ENCODE measurements at places on chromosomes 2 and 18.

- no peak for DNase-seq
Measured at GRCh38 chr18:46322941-46323340, 218.8 kb downstream of the HAUS1 start.

DNA sequence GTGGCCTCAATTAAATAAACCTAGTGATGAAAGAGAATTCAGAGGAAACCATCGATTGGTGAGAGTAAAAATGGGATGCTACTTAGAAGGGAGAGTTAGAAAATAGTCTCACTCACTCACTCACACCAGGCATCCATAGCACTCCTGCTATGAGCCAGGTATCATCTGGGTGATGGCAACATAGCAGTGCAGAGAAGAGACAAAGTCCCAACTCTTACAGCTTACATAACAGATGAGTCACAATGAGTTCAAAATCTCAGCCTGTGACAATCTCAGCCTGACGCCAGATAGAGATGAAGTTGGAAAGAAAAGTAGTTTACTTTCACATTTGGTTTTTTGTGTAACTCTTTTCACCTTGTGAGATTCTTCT is 55.4 kb upstream of the THOC1 start:
- DNase-seq, result no peak

- no peak for DNase-seq
Measured at GRCh38 chr2:241933179-241933911, 63.8 kb downstream of the RTP5 start.

- DNase-seq, result no peak
Measured at GRCh38 chr2:141506135-141506534, 624.7 kb downstream of the LRP1B start.

GRCh38 chr2:224927646-224928173 is 114.6 kb downstream of the DOCK10 start:
- DNase-seq, result no peak

GRCh38 chr2:224973112-224974016 is 68.9 kb downstream of the DOCK10 start:
- DNase-seq, result no peak

GRCh38 chr2:175730050-175730449 is 272.0 kb downstream of the LNPK start:
- no peak for DNase-seq

DNA sequence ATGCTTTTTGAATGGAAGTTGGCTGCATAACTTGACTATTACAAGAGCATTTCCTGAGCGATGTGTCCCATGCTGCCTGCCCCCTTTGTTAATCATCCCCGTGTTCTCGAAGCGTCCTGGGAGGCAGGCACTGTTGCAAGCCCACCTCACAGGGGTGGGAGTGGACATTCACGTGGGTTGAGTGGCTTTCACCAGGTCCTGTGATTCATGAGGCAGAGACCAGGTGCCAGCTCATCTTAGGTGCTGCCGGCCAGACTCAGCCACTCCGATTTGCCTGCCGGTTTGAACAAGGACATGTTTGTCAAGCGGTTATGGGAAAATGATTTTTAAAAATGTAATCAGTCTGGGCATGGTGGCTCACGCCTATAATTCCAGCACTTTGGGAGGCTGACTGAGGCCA is 112.5 kb downstream of the ZNF532 start:
- DNase-seq, result no peak

DNA sequence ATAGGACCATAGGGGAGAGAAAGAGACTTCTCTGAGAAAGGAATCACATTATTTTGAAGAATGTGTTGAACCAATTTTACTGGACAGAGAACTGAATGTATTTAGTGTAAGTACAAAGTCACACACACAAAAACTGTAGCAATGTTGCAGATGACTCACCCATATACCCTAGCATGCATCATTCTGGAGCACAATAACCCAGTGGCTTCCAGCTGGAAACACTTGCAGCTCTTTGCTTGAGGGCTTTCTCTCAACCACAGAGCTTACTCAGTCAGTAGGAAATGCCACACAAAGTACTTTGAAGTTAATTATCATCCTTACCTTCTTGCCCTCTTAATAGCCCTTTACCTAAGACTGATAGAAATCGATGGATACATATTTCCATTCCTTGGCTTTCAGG is 760.0 kb upstream of the FSHR start:
- peak; percentile 82 for DNase-seq

GRCh38 chr2:179764710-179765109 is 96.7 kb downstream of the ZNF385B start:
- DNase-seq, result no peak

GRCh38 chr18:72811047-72811446 is 56.7 kb downstream of the NETO1 start:
- DNase-seq, result no peak

GRCh38 chr2:88892207-88892606 is 200.7 kb downstream of the RPIA start:
- DNase-seq, result no peak

DNA sequence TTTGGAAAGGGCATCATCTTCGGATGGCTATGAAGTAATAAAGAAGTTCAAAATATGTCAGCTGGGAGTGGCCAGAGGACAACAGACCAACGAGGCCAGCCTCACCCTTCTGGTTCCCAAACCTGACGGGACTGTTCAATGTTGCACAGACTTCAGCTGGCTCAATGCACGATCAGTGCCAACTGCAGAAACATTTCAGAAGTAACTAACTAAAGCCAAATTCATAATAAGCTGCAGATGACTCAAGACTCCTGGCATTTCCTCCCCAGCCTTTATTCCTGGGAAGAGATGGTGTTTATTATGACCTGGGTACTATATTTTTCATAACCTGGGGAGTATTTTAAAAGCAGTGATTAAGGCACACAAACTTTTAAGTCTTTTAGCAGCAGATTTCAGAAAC is 3.8 kb upstream of the ATP6V1C2 start:
- peak; percentile 37 for DNase-seq

- no peak for DNase-seq
Measured at GRCh38 chr2:120853306-120854013, 117.8 kb downstream of the GLI2 start.

DNA sequence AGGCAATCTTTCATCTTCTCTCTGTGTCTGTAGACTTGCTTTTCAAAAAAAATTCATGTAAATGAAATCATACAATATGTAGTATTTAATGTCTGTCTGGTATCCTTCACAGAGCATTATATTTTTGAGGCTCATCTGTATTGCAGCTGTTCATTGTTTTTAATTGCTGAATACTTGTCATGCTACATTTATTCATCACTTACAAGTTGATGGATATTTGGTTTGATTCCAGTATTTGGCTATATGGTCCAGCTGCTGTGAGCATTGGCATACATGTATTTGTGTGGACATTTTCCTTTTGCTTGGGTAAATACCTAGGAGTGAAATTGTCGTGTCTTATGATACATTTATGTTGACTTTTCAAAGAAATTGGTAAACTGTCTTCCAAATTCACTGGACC is 441.4 kb downstream of the DCDC2C start:
- DNase-seq, result no peak

GRCh38 chr2:135424849-135425248 is 106.2 kb downstream of the ZRANB3 start:
- no peak for DNase-seq

DNA sequence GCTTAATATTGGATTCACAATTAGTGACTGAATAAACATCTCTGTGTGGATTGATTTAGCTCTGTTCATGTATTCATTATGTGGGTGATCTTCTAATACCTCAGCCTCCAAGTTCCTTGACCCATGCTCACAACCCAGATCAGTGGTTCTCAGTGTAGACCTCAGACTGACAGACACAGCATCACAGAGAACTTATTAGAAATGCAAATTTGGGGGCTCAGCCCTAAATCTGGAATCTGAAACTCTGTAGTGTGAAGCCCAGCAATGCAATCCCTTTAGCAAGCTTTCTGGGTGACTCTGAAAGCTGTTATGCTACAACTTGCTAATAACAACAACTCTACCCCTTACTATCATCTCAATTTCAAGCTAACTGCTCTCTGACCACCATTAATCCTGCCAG is 273.1 kb upstream of the FANCL start:
- DNase-seq, result no peak

GRCh38 chr2:75491129-75491753 is 69.5 kb downstream of the EVA1A start:
- peak; percentile 75 for DNase-seq

DNA sequence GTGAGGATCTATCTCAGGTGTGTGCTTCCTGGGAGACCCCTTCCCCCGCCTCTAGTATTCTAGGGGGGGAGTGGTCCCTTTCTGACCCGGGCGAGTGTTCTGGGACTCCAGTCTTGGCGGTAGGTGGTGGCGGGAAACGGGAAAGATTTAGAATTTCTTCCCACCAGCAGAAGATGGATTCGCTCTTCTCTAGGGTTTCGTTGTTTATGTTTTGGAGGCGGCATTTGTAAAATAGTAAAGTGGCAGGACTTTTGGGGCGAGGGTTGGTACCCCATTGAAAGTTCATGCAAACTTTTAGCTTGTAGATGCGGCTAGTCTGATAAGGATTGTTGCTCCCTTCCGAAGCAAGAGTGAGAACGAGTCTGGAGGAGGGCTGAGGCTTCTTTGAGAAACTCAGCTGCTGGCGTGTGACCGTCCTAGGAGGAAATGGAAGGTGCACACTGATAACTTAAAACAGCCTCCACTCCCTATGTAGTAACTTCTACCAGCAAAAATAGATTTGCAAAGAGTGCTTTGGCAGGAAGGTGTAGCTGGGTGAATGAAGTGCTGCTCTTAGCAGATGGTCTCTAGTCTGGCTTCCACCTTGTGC is 412 bp downstream of the GPD2 start:
- DNase-seq, result no peak

- no peak for DNase-seq
Measured at GRCh38 chr18:13643261-13643751, 83.1 kb downstream of the FAM210A start.

DNA sequence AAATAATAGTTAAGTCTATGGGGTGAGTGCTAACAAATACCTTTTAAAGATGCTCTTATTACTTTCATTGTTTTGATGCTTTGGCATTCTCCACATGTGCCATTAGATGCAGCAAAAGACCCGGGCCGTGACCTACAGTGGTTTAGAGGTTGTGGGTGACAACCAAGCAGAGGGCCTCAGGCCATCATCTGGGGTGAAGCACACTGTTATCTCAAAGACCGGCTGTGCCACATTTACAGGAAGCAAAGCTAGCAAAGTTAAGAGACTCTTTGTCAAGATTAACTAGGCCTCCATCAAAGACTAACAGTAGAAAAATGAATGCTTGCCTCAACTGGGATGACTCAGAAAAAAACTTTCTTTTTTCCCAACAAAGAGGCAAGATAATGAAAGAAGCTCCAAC is 695.3 kb downstream of the SATB2 start:
- DNase-seq, result no peak

DNA sequence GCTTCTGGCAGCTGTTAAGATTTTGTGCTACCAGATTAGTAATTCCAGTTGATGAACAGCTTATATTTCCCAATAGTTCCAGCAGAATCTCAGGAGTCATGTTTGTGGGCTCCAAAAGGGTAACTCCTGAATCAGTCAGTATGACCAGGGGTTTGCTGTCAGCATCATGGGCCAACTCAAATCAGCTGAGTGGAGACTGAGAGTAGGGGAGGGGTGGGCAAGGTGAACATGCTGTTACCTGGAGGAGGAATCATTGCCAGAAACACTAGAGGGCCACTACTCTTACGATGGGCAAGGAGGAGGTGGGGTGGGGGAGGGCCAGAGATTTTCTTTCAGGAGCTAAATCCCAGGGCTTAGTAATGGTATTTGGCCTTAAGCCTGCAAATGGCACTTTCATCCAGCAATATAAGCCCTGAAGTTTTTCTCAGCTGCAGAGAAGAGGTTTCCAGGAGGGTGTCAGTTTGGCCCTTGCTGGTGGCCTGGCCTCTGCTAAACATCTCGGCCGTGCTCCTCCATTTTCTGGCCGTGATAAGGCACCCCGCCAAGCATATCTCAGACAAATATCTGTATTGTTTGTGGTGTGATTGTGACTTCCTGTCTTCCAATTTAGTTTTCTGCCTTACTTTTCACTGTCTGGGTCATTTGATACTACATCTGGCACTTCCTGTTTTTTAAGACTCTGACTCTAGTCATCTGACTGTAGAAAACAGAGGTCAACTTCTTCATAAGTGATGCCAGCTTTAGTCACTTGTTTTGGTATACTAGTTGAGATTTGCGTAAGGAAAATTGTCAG is 120.5 kb upstream of the CXCR4 start:
- no peak for DNase-seq

DNA sequence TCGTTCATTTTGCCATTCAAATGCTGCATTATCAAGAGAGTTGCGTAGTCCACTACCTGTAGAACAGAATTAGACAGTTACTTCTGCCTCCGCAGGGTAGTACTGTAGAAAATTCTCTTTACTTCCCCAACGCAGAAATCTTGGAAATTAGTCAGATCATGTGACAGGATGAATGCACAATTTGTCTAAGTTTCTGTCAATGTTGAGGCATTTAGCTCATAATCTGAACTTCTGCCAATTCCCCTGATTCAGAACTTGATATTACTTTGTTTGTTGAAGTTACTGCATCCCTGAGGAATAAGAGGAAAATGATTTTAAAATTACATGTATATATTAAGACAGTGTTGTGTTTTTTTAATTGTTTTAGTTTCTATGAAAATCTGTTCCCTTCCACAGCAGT is 83.4 kb downstream of the TTC27 start:
- DNase-seq, result peak; percentile 67

- no peak for DNase-seq
Measured at GRCh38 chr2:25230198-25230947, 62.0 kb upstream of the POMC start.

- no peak for DNase-seq
Measured at GRCh38 chr2:182730486-182730885, 14.4 kb downstream of the DNAJC10 start.

- no peak for DNase-seq
Measured at GRCh38 chr2:88638123-88638650, 10.9 kb upstream of the EIF2AK3 start.

GRCh38 chr2:230981704-230982103 is 14.2 kb upstream of the SPATA3 start:
- no peak for DNase-seq

DNA sequence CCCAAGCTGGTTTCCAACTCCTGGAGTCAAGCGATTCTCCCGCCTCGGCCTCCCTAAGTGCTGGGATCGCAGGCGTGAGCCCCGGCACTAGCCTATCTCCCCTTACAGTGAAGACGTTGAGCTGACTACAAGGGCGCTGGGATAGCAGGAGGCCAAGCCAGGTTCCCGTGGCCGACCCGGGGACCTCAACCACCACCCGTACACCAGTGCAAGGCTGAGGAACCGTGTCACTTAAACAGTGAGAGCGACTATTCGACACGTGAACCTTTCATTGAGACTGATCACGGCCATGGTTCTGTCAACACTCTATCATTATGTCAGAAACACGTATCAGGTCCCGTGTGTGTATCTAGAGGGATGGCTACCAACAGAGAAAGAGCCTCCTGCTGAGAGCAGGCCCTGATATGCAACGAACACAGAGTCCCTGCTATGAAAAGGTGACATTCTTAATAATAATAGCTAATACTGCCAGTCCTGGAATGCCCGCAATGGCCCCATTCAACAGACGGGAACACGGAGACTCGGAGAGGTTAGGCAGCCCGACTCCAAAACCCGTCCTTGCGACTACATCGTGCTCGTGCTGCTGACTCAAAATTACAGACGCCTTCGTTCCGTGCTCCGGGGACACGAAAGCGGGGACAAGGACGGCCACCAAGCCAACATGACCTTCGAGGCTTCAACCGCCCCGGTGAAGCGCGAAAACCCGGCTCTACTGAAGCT is 833 bp downstream of the AFG3L2 start:
- no peak for DNase-seq

GRCh38 chr2:11945139-11946126 is 199.0 kb downstream of the LPIN1 start:
- no peak for DNase-seq

- DNase-seq, result no peak
Measured at GRCh38 chr2:44524347-44524926, 162.7 kb downstream of the CAMKMT start.
